Stimulated activated CD4-positive, alpha-beta T cell treated with anti-CD3 and anti-CD28 coated beads, Interleukin-12 subunit alpha, Interleukin-12 subunit beta, amount 100 ng/mL, for 24 hours (primary cell): ENCODE measurements at places on chromosomes 5 and 9.

DNA sequence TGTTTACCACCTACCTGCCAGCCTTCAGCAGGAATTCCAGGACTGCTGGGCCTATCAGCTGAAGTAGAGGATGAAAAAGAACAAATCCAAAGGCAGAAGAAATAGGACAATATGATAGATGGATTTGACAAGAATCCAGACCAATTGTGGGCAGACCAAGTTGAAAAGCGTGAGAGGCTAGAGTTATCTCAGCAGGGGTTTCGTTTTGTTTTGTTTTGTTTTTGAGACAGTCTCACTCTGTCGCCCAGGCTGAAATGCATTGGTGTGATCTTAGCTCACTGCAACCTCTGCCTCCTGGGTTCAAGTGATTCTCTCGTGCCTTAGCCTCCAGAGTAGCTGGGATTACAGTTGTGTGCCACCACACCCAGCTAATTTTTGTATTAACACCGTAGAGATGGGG, 113.2 kb downstream of the PALM2AKAP2 start:
- DNase-seq, result no peak

GRCh38 chr9:21831841-21832509, 29.5 kb downstream of the MTAP start:
- no peak for DNase-seq

DNA sequence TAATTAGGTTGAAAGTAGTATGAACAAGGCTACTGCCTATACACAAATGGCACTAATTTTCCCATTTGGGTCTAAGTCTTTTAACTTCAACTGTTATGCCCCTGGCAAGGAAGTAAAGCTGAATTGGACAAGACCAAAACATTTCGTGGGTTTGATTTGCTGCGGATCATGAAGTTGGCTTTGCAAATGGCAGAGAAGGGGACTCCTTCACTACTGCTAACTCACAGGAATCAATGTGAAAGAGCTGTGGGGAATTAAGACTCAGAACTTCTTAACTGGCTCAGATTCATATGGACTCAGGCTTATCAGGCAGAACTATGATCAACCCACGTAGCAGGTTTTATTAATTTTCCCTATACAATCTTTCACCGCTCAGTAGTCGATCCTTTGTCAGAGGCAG, 73.8 kb upstream of the IFNE start:
- DNase-seq, result no peak

GRCh38 chr9:63817622-63818518, 1467.1 kb downstream of the FOXD4L5 start:
- DNase-seq, result peak; percentile 37

DNA sequence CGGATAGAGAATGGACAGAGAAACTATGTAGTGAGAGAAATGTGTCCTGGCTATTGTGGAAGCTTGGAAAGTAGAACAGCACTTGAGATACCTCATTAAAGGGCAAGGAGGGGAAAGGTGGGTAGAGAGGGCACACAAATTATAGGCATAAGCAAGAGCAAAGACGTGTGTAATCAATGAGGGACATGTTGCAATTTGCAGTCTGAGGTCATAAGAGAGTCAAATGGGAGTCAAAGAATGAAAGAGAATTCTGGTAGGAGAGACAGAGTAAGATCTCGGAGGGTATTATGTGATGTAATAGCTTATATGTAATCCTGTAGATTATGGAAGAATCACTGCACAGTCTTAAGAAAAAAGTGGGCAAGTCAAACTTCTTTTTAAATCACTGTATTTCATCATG, 312.0 kb upstream of the RGMB start:
- no peak for DNase-seq

DNA sequence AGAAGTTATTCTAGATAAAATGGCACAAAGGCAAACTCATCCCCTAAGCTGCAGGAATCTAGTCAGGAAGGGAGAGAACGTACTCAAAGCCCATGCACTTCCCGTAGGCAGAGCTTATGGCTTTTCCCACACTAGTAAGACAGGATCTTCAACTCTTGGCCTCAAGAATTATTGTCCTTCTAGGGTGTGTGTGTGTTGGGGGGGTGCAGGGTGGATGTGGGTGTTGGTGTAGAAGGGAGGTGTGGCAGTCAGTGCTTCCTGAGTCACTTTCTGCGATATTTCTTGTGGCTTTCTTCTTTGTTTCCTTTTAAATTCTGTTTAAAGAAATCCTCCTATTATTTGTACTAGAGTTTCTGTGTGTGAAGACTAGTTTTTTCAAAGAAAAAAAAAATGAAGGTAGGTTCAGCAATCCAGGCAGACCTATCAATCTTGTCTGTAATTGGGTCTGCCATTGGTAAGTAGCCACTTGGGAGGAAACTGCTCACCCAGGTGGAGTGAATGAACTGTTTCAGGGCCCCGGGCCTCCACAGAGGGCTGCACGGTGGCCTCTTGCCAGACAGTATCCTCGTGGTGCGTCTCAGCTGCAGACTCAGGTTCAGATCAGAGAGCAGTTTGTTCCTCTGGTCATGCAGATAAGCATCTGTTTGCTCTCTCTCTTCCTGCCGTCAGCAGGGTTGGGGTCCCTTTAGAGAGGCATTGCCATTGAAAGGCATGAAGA, 131.9 kb downstream of the NPR3 start:
- DNase-seq, result no peak

DNA sequence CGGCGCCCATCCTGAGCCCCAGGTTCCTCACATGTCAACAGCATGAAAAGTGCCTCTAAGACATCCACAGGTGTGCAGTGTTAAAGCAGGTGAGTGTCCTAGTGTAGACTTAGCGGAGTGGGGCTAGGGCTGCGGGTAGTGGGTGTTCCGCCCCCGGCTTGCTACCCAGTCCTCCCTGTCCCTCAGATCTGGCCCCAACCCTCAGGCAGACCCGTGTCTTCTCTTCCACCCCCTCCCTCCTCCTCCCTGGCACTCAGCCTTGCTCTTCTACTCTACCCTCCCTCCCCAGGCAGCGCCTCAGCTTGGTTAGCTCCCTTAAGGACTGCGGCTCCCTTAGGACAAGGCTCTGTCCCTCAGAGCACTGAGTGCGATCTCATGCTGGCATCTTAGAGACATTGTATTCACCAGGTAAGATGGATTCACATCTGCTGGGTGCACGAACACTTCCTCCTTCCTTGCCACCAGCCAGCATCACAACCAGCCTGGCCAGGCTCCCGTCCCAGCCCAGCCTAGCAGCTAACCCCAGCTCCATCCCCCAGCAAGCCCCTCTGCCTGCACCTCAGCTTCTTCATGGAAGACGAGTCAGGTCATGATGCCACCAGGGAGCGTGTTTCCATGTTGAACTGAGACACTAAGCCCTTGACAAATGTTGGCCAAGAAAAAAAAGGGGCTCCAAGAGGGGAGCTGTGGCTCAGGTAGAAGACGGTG, 46.8 kb downstream of the NSUN2 start:
- no peak for DNase-seq
